ENCODE measurements at places on chromosomes 2 and 18.

DNA sequence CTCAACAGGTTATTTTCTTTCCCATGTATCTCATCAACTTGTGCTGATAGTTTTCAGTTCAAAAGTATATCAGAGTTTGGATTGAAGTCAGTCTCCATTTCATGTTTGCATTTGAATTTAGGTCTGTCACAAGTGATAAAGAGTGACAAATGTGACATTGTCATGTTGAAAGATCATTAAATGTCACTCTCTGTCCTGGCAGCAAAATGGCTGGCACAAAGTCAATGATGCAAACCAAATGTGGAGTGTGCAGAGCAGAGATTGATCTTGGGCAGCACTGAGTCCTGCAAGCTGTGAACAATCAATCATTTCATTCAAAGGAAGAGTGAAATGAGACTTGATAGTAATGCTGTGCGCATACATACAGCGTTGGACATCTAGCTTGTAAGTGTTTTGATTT, 421.8 kb upstream of the CDH7 start:
- DNase-seq = no peak

DNA sequence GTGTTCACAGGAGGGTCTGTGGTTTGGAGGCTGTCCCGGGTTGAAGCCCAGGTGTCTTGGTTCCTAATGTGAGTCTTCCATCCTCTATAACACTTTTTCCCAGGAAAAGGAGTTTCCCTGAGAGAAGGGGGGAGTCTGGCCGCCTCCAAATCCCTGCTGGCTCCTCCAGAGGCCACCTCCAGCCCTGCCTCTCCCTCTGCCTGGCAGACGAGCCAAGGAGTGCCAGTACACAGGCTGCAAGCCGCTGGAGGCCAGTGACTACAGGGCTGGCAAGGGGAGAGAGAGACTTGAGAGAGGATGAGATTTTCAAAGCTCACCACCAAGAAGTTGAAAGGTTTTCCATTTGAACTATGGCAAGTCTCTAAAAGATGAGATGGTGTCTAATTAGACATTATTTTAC, 154.2 kb upstream of the ID2 start:
- no peak for DNase-seq

DNA sequence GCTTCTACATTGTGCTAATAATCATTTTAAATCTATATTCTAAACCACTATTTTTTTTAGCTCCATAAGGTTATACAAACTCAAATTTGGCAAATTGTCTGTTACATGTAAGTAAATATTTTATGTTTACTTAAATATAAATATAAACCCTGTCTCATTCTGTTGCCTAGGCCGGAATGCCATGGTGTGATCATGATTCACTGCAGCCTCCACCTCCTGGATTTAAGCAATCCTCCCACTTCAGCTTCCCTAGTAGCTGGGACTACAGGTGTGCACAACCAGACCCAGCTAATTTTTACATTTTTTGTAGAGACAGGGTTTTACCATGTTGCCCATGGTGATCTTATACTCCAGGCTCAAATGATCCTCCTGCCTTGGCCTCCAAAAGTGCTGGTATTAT, 124.7 kb downstream of the MEIS1 start:
- no peak for DNase-seq

- DNase-seq = no peak
Measured at GRCh38 chr2:234682492-234683228, 185.8 kb upstream of the ARL4C start.

DNA sequence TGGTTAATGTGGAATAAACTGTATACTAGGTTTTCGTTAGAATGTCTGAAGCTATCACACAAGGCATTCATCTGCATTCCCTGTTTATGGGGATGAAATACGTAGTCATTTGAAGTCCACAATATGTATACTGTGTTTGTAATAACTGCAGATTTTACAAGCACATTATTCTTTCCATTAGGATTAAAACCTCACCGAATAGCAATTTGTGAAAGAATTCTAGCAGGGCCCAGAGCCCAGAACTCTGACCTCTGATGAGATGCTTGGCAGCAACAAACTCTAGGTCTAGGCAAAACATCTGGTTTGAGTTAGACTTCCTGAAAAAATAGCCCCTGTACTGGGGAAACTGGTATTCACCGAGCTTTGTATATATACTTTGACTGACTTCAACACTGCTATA, 158.2 kb downstream of the SRBD1 start:
- no peak for DNase-seq

DNA sequence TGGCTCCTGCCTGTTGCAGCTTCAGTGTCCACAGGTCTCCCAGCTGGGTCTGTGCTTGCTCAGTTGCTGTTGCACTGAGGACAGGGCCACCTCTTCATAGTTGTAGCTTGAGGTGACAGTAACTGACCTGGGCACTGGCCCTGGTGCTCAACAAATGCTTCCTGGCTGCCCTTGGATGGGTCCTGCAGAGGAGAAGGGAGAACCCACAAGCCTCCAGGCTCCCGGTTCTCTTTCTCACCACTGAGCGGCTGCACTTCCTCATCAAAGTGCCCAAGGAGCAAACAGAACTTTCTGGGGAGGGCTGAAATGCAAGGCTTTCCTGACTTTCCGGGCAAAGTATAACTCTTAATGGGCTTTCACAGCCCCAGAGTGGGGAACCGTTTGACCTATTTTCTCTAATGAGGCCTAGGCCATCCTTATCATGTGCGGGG, 38.7 kb downstream of the LCT start:
- no peak for DNase-seq

GRCh38 chr2:40488101-40488601, 36.3 kb upstream of the SLC8A1 start:
- no peak for DNase-seq

- DNase-seq = no peak
Measured at GRCh38 chr2:48048476-48049171, 142.3 kb upstream of the FBXO11 start.

GRCh38 chr18:10182009-10182624, 268.3 kb downstream of the VAPA start:
- no peak for DNase-seq

DNA sequence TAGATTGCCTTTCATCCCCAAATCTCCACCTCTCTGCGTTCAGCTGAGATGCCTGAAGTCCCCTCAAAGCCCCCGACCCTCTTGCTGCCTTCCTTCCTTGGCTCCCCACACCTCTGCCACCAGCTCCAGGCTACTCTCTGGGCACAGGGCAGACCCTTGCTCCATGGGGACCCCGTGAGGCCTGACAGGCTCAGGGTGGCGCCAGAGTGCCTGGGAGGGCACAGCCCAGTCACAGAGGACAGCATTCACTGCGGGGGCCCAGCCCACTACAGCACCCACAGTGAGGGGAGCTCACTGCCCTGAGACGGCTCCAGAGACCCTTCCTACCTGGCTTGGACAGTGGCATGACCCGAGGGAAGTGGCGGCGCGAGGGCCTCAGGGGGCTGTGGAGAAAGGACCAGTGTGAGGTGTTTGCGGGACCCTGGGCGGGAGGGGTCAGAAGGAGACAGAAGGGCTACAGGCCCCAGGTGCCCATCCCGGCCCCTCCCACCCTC, 51.0 kb downstream of the AQP12A start:
- no peak for DNase-seq

DNA sequence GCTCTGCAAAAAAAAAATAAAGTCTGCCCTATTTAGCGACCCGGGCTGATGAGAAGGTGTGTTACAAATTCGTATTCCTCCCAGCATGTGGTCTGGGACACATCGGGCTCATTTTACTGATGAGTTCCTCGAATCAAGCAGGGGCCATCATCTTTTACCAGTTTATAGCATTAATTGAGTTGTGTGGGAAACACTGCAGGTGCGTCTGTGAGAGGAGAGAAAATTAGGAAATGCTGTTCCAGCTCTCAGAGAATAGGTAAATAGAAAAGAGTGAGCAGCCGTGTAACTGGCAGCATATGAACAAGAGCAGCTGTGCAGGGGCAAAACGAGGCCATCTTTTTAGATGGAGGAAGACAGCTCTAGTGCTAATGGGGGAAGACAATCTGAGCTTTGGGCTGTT, 216.7 kb downstream of the SETBP1 start:
- no peak for DNase-seq

DNA sequence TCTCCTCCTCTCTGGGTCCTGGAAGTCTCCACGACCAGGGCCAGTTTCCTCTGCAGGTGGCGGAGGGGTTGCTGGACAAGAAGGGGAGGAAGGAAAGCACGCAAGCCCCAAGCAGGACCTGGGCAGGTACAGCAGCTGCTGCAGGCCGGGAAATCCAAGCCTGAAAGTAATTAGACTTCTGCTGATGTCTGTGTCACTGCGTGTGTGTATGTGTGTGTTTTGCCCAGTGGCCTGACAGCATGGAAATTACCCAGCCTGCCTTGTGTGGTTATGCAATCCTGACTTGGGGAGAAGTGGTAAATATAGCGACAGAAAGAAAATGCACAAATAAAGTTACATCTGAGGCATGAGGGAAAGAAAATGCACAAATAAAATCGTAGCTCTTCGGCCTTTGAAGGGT, 121.8 kb upstream of the ZBTB14 start:
- DNase-seq = no peak

- no peak for DNase-seq
Measured at GRCh38 chr2:2647141-2647541, 316.1 kb upstream of the MYT1L start.

- no peak for DNase-seq
Measured at GRCh38 chr18:54825601-54826344, 2.5 kb upstream of the RAB27B start.

DNA sequence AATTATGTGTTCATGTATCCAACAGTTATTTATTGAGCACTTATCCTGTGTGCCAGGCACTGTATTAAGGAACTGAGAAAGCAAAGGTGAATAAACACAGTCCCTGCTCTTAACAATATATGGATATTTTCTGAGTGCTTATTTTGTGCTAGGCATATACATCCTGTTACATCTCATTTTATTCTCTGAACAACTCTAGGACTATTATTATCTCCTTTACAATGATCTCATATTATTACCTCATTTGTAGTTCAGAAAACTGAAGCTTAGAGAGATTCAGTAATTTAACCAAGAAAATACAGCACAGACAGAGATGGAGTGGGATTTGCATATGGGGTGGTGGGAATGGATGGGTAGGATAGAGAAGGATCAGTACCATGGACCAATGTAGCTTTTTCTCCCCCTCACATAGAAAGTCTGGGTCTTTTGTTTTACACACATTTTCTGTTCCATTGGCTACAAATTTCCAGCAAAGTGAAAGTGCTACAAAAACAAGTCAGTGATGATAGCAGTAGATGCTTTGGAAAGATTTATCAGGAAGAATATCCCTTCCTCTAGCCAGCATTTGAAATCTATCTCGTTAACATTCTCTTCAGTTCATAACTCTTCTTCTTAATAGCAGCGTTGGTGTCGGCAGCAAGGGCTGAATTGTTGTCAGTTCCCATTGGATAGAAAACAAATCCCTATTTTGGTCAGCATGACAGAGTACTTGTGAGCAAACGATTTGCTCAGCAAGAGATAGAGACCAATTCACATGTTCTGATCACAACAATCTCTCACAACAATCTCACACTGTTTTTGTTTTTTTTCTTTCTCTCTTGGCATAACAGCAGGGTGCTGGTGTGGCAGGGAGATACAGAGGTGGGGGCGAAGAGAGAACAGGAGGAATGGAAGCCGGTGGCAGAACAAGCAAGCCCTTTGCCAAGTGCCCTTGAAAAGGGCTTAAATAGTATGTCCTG, 102.2 kb upstream of the KCTD1 start:
- no peak for DNase-seq

- DNase-seq = no peak
Measured at GRCh38 chr2:8608411-8608954, 73.4 kb upstream of the ID2 start.

DNA sequence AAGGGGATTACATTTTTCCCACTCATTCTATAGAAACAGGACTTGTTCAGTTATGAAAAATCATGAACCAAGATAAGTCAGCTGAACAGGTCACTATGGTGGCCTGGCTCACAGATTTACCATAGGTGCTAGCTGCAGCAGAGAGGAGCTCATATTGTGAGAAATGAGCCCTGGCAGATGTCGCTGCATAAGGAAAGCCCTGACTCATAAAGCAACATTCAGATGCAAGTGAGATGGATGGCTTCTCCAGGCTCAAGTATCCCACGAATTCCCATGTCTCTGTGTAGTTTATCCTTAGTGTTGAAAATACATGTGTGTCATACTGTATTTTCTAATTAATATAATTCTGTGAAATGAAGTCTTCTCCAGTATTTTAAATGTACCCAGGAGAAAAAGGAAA, 115.0 kb upstream of the LHCGR start:
- no peak for DNase-seq

DNA sequence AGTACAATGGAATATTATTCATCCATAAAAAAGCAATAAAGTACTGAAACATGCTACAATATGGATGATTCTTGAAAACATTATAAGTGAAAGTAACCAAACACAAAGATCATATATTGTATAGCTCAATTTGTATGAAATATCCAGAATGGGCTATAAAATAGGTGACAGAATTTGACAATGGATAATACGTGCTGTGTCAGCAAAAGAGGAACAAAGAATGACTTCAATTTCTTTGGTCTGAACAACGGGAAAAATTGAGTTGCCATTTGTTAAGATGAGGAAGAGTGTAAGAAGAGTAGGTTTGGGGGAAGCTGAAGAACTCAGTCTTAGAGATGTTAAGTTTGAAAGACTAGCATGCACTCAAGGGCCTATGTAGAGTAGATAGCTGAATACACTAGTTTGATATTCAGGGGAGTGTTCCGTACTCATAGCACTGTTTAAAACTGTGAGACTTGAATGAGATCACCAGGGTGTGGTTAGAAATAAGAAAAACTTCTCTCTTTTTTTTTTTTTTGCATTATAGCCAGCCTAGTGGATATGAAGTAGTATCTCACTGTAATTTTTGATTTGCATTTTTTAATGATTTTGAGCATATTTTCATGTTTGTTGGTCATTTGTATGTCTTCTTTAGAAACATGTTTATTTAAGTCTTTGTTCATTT, 213.6 kb downstream of the NR4A2 start:
- no peak for DNase-seq

DNA sequence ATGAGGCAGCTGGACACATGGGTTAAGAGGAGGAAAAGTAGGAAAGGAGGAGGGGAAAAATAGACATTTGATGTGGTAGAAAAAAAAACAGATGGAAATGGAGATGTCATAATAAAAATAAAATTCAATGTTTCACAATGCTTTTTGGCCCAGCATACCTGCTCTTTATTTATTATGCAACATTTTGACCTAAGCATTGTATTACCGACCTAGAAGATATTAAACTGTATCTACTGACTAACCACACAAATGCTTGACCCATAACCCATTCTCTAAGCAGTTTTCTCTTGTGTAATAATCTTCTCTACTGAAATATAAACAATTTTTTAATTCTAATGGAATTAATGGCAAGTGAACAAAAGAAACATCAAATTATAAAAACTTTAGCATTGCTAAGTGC, 362.3 kb downstream of the FBXO15 start:
- no peak for DNase-seq
